GM06990 (cell line): ENCODE measurements at places on chromosomes 1 and 21.

- DNase-seq, result no peak
Measured at GRCh38 chr1:54580856-54581550, 33.0 kb downstream of the ACOT11 start.

- no peak for DNase-seq
Measured at GRCh38 chr1:110056776-110057175, 13.7 kb downstream of the ALX3 start.

DNA sequence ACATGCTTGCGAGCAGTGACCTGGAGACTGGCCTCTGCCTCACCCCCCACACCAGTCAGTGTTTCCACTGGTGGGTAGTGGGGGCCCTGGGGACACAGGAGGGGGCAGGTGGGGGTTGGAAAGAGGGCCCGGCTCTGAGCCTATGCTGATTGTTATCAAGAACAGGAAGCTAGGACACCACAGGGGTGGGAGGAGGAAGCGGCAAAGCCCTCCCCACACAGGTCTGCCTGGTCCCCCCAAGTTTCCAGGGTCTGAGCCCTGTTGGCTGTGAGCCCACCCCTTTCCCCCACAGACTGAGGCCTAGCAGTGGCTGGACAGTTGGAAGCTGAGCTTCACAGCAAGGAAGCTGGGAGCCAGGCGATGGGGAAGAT lies 1.6 kb upstream of the PTPN7 start:
- peak; percentile 70 for DNase-seq

DNA sequence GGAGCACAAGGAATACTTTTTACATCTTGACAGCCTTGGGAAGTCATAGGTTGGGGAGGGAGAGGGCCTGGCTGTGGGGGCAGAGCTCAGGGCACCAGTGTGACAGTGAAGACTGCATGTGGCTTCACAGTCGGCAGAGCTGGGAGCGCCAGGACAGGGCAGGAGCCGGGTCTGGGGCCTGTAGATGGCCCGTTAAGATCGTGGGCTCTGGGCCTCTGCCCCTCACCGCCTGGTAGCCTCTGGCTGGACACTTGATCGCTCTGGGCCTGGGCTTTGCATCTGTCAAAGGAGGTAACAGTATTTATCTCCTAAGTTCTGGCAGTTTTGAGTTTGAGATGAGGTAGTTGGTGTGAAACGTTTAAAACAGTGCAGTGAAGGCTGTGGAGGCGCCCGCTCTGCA lies 4.8 kb downstream of the SLX9 start:
- DNase-seq, result no peak

GRCh38 chr1:43235040-43235439 lies 34.7 kb upstream of the TMEM125 start:
- no peak for DNase-seq

- DNase-seq, result no peak
Measured at GRCh38 chr1:39926343-39926793, 24.7 kb upstream of the MYCL start.

- DNase-seq, result no peak
Measured at GRCh38 chr1:206581571-206581981, 30.7 kb downstream of the EIF2D start.

DNA sequence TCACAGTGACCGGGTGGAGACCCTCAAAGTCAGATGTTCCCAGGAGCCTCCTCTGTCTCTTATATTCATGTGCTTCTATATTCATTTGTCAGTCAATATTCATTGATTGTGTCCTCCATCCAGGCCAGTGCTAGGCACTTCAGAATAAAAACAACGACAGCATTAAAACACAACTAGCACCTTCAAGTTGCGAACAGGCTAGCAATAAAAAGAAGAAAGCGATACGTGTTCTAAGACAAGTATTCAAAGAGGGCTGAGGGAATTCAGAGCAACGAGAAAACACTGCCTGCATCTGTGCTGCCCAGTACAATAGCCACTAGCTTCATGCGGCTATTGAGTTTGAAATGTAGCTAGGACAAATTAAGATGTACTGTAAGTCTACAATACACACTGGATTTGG lies 138.0 kb downstream of the PLXNA2 start:
- no peak for DNase-seq

GRCh38 chr1:182561456-182561855 lies 27.6 kb downstream of the RNASEL start:
- DNase-seq, result no peak

DNA sequence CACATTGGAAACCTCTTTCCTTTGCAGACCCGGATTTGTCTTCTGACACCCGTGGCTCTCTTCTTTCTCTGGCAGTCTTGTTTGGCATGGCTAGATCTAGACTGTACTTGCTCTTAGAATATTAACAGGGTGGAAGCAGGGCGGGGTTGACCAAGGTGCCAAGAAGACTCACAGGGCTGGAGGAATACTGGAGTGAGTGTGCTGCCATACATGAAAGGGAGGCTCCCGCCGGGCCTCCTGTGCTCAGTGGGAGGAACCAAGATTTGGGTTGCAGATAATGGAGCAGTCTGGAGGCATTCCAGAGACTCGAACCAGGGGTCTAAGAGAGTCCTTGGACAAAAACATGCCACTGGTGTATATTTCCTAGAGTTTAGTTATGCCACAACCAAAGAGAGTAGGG lies 27.6 kb upstream of the SNX27 start:
- no peak for DNase-seq

- DNase-seq, result peak; percentile 55
Measured at GRCh38 chr1:155003766-155004351, 1.3 kb downstream of the ZBTB7B start.

GRCh38 chr1:20108366-20109123 lies 10.8 kb downstream of the PLA2G2D start:
- no peak for DNase-seq

GRCh38 chr1:193486671-193487229 lies 300.3 kb upstream of the B3GALT2 start:
- no peak for DNase-seq

DNA sequence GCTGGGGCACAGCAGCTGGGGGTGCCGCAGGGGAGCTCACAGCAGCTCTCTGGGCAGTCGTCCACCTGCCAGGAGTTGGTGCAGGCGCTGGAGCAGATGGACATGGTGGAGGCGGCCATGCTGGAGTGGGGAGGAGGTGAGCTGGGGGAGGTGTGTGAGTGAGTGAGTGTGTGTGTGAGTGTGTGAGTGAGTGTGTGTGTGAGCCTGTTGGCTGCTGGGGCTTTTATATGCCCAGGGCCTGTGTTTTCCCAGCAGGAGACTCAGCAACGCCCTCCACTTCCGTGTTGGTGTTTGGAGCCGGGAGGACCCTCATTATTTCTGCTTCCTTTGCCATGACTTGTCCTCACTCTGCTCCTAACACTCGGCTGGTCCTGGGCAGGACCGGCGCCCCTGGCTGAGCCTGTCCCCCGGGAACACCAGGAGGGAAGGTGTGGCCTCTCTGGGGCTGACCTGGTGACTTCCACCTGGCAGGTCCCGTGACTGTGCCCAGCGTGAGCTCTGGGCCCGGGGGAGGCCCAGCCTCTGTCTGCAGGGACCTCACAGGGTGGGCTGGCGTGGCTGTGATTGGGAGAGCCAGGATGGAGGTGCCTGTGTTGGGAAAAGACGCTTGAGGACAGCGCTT lies at the start of gene KRTAP10-2:
Gene KRTAP10-2 (minus strand): TSS at position 166 of the 622 bp plus-strand sequence. CDS start 47 bp downstream, at position 119.
- DNase-seq, result no peak

DNA sequence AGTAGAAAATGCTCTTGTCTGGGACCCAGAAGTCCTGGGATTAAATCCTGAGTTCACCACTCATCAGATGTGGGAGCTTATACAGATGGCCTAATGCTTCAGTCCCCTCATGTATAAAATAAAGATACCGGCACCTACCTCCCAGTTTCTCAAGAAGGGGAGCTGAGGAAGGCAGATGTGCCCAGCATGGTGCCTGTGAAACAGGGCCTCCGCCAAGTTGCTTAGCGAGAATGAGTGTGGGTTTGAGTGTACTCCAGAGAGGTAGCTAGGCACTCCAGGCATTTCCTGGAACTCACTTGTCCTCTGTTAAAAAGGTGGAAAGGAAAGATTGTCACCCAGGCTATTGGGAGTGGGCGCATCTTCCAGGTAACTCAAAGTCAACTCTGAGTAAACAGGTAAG lies 37.8 kb downstream of the IER5 start:
- no peak for DNase-seq

GRCh38 chr1:61241411-61241838 lies 159.1 kb downstream of the NFIA start:
- DNase-seq, result no peak

- DNase-seq, result no peak
Measured at GRCh38 chr1:214146523-214146922, 134.4 kb upstream of the SMYD2 start.

GRCh38 chr1:212440419-212440818 lies 7.7 kb downstream of the NENF start:
- no peak for DNase-seq

GRCh38 chr21:27423906-27424595 lies 457.2 kb upstream of the ADAMTS5 start:
- no peak for DNase-seq

GRCh38 chr1:116919802-116920201 lies 10.1 kb downstream of the PTGFRN start:
- no peak for DNase-seq

DNA sequence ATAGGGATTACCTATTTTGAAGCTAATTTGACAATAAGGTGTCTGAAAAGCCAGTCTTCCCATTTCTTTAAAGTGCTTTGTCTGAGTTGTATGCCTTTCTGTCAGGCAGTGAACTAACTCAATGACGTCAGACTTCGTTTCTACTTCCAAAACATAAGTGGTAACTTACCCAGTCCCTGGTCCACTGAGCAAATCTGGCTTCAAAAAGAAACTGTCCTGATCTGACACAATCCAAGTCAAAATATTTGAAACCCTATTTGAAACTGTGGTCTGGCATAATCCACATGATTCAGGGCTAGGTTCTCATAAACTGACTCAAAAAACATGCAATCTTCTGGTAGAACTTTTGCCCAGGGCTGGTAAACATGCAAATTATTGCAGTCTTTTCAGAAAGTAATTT lies 34.0 kb downstream of the DIRAS3 start:
- no peak for DNase-seq

DNA sequence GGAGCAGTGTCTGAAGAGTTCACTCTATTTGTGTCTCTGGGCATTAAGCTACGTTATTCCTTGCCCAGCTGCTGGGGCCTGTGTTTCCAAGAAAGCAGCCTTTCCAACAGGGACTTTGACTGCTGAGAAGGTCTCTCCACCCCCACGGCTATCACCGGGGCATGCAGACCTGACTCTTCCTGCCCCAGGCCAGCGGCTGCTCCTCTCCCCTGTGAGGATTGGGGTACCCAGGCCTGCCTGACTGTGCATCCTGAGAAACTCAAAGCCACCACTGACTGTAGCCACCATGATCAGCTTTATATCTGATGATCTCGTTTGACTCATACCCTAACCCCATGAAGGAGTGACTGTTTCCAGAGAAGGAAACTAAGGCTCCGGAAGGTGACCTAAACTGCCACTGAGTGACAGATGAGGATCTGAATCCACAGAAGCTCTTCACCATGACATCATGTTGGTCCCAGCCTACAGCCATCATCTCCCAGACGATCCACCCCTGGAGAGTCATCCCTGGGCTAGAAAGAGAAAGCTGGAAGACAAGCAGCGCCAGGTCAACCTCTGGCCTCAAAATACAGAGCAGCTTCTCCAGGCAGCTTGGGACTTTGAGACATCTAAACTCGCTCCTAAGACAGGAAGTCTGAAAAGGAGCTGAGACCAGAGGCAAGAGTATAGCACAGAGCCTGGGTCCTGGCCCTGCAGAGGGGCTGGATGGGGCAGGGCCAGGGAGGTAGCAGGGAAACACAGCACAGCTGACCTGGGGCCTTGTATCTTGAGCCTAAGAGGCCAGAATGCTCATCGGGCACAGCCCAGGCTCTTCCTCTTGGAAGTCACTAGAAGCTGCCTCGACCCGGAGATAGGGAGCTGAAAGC lies 244.0 kb upstream of the VAMP3 start:
- no peak for DNase-seq

GRCh38 chr21:44932408-44933181 lies 7.2 kb upstream of the SLX9 start:
- peak; percentile 68 for DNase-seq

DNA sequence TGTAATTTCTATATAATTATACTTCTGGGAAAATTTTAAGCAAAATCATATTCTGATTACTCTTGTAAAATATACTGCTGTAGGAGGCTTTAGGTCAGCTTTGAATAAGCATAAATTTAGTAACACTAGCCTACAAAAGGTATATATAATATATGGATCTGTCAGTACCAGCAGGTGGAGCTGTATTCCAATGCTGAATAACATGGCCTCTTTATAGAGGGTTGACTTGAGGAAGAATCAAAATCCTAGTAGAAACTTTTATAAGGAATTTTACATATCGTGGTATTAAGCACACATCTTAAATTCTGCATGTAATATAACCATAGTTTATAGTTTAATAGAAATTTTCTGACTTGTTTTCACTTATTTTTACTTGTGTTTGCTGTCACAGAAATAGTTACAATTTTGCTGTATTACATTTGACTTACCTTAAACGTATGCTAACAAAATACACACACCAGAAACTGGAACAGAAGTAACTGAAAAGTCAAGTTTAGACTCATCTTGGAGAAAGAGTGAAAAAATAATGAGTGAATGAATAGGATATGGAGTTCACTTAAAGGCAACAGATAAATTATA lies 79.3 kb downstream of the HMCN1 start:
- no peak for DNase-seq

DNA sequence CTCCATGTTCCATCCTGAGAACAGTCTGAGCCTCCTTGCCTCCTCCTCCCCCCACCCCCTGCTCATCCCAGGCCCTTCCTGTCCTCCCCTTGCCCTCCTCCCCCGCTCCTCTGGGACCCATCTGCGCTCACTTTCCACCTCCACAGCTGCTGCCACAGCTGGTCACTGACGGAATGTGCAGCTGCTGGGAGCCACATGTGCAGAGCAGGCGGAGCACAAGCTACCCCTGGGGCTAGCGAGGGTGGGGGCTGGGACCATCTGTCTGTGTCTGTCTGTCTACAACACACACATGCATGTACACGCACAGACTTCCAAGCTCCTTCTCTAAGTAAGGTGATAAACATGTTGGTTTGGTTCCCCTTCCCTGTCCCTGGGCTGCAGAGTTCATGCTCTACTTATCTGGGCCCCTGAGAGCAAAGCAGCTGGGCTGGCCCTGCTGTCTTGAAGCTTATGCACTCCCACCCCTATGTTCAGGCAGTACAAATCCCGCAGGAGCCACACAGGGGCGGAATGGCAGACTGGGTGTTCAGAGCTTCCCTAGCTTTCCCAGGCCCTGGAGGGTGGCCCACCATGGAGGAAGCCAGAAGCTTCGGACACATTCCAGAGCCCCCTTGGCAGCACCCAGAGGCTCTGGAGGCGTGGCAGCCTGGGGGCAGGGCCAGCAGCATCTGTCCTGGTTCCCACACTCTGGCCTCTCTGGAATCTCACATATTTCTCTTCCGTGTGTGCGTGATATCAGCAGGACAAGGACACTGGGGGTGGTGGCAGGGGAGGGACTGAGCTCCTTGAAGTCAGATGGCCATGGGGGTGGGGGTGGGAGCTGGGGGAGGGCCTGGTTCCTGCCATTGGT lies 7.0 kb upstream of the HEYL start:
- no peak for DNase-seq

- no peak for DNase-seq
Measured at GRCh38 chr21:34783815-34784214, 115.0 kb downstream of the CLIC6 start.

- DNase-seq, result no peak
Measured at GRCh38 chr21:34857122-34857713, 188.4 kb downstream of the CLIC6 start.
